ENCODE measurements at places on chromosomes 1 and 21.

- no peak for ATAC-seq
Observed at GRCh38 chr1:68213843-68214242, 18.5 kb downstream of the WLS start.

DNA sequence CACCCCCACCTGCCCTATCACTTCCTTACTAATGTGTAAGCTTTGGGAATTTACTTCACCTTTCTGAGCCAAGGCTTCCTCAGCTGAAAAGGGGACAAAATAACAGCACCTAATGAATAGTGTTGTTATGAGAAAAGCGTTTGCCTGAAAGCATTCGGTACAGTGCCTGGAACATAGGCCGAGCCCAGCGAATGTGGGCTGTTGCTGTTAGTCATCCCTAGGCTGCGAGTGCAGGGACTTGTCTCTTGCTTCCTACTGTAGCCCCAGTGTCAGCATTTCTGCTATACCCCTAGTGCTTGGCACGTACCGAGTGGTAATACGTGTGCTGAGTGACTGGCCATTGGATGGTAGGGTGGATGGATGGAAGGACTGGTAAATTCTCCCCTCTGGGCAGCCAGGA, 16.7 kb upstream of the KPNA6 start:
- ATAC-seq = no peak

- no peak for ATAC-seq
Observed at GRCh38 chr1:6747674-6748073, 37.6 kb upstream of the CAMTA1 start.

DNA sequence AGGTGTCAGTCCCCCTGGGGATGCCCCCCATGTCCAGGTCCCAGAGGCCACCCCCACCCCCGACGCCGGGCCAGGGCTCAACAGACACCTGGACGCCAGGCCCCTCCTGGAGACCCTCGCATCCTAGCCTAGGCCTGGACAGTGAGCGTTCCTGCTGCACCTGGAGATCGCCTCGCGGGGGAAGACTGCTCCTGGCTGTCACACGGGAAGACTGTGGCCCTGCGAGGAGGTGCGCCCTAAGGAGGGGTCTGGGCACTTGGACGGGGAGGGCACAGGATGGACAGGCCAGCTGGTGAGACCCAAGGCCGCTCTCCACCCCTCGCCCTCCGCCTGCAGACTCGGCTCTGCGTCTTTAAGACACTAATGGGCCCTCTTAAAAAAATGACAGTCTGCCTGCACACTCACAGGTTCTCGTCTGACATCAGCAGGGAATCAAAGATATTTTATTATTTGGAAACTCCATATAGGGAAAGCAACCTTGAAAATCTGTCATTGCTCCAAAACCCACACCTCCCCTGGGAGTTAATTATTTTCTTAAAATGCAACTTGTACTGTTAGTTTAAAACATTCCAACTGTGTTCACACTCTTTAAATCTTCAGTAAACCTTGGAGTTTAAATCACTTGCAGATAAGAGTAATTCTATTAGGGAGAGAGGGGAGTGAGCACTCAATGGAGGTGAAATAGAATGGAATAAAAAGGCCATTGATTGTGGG, 45.6 kb upstream of the ACTRT2 start:
- ATAC-seq = no peak

DNA sequence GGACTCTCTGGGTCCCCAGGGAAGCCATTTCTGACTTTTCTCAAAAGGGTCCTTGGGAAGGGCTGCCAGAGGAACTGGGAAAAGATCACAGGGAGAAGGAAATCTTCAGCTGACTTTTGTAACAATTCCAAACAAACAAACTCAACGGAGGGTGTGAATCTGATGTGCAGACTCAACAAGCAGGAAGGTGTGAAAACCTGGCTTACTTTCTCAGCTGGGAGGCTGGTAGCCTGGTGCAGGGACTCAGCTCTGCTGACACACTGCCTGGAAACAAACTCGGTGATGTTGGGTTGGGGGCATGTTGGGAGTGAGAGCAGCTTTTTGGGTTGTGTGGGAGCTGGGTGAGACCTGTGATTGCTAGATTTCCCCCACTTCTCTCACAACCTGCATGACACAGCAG, 10.2 kb upstream of the HSD3B2 start:
- no peak for ATAC-seq

- no peak for ATAC-seq
Observed at GRCh38 chr1:190477762-190478148, at the start of gene BRINP3. Gene BRINP3, minus strand, starts transcription at chr1:190477864.

GRCh38 chr1:244840219-244840794, 4.8 kb downstream of the COX20 start:
- ATAC-seq = no peak

GRCh38 chr1:53478502-53478818, 19.3 kb downstream of the DMRTB1 start:
- ATAC-seq = no peak

GRCh38 chr1:201535046-201535918, 3.6 kb upstream of the NAV1 start:
- ATAC-seq = no peak

DNA sequence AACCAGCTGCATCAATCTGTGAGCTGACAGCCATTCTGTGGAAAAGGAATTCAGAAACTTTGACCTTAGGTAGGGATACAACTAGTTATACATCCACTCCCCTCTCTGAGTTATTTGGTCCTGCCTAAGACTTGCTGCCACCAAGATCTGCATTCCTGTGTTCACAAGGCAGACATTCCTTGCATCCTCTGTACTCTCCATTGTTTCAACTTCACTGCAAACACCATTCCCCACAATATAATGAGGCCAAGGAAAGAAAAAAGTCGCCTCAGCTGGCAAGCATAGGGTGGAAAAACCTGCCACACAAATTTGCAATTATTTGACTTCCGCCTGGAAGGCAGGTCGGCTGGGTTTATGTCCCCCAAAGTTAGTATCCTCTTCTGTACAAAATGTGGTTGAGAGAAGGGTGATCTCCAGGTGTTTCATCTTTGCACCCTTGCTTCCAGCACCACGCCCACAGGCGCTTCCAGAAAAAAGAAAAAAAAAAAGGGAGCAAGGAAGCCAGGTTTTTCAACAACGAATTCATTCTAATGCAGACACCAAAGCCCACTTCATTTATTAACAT, 676 bp upstream of the CTTNBP2NL start:
- no peak for ATAC-seq

GRCh38 chr1:35637401-35637809, 3.9 kb downstream of the PSMB2 start:
- ATAC-seq = no peak

GRCh38 chr1:21931171-21932093, 5.7 kb downstream of the HSPG2 start:
- ATAC-seq = no peak

- ATAC-seq = no peak
Observed at GRCh38 chr21:46226920-46227599, 1.5 kb downstream of the LSS start.

GRCh38 chr1:9008236-9008635, 18.0 kb downstream of the SLC2A7 start:
- ATAC-seq = no peak

DNA sequence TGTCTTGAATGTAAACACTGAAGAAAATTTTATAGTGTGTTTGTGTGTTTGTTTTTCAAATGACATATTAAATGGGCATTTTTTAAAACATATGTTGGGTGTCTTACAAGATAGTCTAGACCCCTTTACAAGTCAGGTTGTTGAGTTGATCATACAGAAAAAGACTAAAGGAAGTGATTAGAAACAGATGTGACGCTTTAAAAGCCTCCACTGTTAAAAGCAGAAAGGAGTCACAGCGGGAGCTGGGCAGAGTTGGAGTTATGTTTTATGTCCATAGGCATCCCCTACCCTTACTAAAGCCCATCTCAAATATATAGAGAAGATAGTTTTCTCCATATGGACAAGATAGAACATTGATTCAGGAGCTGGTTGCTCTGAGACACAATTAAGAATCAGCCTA, 393.9 kb downstream of the PLPP3 start:
- no peak for ATAC-seq

GRCh38 chr1:204513117-204513716, 3.0 kb upstream of the MDM4 start:
- ATAC-seq = no peak

GRCh38 chr1:209587789-209588188, 4.3 kb downstream of the CAMK1G start:
- no peak for ATAC-seq

GRCh38 chr1:244056577-244056976, 5.5 kb downstream of the ZBTB18 start:
- no peak for ATAC-seq

DNA sequence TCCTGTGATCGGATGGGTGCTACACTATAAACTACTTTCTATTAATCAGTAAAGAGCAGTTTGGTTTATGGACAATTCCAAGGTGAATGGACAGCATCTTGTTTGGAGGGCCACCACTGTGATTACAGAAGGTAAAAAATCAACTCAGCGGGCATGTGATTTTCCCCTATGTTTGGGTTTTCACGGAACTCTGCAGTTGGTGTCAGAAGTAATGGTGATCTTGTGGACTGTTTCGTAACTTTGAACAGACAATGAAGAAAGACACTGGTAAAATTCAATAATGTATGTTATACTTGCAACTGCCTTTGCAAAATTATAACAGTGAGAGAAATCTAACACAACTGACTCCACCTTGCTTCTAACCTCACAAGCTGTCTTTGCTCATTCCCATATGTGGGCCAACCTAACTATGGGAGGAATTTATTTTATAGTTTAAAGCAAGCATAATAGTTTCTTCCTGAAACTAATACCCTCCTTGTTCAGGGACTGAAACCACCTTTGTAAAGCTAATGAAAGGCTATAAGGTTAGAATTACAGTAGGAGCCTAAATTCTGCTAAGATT, 53.2 kb downstream of the TRIM33 start:
- ATAC-seq = no peak

GRCh38 chr1:175548774-175549173, 194.6 kb downstream of the TNR start:
- ATAC-seq = no peak

DNA sequence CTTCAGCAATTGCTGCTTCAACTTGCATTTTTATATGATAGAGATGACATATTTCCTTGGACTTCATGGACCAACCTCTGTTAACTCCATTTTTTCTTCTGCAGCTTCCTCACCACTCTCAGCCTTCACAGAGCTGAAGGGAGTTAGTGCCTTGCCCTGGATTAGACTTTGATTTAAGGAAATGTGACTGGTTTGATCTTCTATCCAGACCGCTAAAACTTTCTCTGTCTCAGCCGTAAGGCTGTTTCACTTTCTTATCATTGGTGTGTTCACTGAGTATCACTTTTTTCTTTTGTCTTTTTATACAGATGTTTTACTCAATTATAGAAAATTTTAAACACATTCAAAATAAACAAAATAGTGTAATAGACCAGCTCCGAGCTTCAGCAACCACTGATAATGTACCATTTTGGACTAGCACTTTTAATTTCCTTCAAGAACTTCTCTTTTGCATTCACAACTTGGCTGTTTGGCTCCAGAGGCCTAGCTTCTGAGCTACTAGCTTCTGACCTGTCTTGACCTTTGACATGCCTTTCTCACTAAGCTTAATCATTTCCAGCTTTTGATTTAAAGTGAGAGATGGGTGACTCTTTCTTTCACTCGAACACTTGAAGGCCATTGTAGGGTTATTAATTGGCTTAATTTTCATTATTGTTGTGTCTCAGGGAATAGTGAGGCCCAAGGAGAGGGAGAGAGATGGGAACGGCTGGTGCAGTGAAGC, 9.3 kb downstream of the NEK7 start:
- ATAC-seq = peak; percentile 55

DNA sequence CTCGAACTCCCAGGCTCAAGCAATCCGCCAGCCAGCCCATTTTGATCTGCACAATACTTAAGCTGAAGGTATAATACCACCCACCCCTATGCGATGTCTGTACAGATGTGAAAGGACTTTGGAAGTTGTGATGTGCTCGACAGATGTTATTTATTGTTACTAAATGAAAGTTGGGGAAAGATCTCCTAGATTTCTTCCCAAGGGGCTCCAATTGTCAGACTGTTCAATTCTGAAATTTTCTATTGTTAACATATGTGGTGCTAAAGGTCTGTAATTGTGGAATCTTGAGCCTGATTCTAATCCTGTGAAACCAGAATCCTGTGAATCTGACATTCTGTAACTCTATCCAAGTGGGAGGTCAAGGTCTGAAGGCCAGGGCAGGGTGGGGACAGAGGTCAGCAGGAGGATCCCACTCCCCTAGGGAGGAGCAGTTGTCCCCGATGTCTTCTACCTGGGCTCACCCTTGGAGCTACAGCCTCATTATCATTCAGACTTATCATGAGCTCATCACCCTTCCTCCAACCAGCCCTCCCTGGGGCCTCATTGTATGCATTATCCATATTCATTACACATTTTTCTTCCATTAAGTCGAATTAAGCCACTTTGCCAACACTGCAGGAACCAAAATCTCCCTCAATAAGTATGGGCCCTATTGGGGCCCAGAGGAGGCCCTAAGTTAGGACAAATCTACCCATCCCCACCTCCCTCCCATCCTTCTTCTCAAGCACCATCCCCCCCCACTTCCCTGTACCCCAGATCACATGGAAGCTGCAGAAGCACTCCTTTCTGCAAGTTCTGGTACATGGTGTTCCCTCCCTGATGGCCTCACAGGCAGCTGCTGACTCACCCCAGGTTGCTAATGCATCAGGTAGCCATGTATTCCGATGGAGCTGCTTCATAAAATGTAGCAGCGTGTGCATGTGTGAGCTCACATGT, 32.3 kb downstream of the SHISAL2A start:
- ATAC-seq = no peak

- ATAC-seq = no peak
Observed at GRCh38 chr1:218482683-218483082, 137.5 kb downstream of the TGFB2 start.

- ATAC-seq = no peak
Observed at GRCh38 chr1:64019818-64020217, 183.6 kb upstream of the UBE2U start.

DNA sequence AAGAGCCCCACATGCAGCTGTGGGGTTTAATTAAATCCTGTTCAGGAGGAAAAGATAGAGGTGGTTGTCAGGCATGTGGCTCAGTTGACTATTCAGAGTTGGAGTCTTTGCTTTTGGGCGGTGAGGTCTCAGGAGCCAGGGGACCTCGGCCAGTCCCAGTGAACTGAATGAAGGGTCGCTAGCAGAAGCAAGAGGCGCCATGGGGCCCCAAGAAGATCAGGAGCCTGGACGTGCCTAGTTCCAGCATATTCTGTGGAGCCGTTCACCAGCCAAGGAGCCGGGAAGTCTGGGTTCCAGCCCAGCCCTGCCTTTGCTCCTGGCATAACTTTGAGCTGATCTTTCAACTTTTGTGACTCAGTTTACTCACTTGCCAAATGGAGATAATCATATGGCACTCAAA, 217.7 kb upstream of the IRF2BP2 start:
- no peak for ATAC-seq

- no peak for ATAC-seq
Observed at GRCh38 chr1:167544447-167545093, 9.0 kb downstream of the CREG1 start.

DNA sequence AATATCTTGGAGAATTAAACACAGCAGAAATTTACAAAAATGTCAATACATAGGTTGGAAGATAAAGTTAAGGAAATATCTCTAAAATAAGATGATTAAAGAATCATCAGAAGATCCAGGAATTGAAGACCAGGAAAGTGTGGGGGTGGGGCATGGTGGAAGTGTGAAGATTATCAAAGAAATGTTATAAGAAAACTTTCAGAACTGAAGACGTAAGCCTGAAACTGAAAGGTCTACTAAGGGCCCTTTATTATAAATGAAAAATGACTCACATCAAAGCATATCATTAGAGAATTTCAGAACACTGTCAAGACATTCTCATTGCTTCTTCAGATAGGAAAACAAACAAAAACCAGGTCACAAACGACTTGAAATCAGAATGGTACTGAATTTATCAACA, 92.4 kb upstream of the DPT start:
- peak; percentile 93 for ATAC-seq

Data from activated CD4-positive, CD25-positive, alpha-beta regulatory T cell treated with anti-CD3 and anti-CD28 coated beads, Interleukin-2, amount 50 U/mL, for 24 hours (primary cell).